ENCODE measurements at places on chromosomes 13 and 19. TPM values are rescaled to one million over a fixed set of nuclear protein-coding genes. Genes with fewer than 3 reads are reported as not detected.

The CBARP gene
- 0.75 TPM for polyA plus RNA-seq

The ZNF155 gene
- polyA plus RNA-seq = 1.5 TPM

The ARHGEF1 gene
- polyA plus RNA-seq = 20.7 TPM

The PGLYRP2 gene
- not detected for polyA plus RNA-seq

The SIGLEC10 gene
- polyA plus RNA-seq = 0.98 TPM

The SELENOV gene
- not detected for polyA plus RNA-seq

The NUDT15 gene
- polyA plus RNA-seq = 14.1 TPM

The SBK3 gene
- 5.4 TPM for polyA plus RNA-seq

GRCh38 chr13:113879017-113879416 is 15.1 kb upstream of the GAS6 start:
- no peak for DNase-seq

GRCh38 chr13:29509999-29510589 is 85.4 kb downstream of the SLC7A1 start:
- DNase-seq = no peak

DNA sequence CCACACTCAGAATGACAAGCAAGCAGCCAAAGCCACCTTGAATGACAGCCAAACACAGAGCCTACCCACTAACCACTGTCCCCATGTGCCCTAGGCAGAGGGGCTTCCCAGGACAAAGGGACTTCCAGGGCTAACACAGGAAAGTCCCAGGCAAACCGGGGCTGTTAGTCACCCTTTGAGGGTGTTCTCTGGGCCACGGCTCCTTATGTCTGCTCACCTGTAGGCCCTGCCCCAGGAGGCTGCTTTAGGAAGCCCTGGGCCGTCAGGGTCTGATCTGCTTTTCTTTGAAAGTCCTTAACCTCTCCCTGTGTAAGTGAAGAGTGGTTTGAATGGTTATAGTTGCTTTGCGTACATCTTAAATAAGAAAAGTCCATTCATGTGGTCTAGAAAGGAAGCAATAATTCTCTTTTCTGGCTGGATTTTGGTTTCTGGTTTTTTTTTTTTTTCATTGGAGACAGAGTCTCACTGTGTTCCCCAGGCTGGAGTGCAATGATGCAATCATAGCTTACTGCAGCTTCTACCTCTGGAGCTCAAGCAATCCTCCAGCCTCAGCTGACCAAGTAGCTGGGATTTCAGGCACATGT is 161.4 kb downstream of the EFNB2 start:
- DNase-seq = no peak

- DNase-seq = peak; percentile 96
These were observed 44.3 kb downstream of the ZNF611 start for GRCh38 chr19:52690369-52691214.

- no peak for DNase-seq
These were observed 54.3 kb upstream of the ZNF254 start for GRCh38 chr19:24032651-24033050.

DNA sequence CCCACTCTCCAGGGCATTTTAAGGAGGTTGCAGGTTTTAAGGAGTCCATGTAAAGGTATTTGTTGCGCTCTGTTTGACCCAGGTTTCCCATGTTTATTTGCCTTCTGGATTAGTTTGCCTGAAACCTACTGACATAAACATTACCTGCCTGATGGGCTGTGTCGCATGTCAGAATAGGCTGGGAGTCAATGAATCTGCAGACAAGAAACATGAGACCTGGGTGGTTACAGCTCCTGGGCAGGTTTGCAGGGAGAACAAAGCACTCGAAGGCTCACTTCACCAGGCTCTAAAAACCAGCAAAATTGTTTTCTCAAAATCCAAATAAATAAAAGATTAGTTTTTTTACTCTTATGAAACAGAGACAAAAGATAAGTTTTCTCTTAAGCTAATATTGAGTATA is 114.4 kb upstream of the SERTM1 start:
- no peak for DNase-seq

GRCh38 chr19:18850471-18851375 is 19.0 kb downstream of the UPF1 start:
- no peak for DNase-seq

- DNase-seq = no peak
These were observed 177.0 kb upstream of the IRS2 start for GRCh38 chr13:109963384-109963783.

DNA sequence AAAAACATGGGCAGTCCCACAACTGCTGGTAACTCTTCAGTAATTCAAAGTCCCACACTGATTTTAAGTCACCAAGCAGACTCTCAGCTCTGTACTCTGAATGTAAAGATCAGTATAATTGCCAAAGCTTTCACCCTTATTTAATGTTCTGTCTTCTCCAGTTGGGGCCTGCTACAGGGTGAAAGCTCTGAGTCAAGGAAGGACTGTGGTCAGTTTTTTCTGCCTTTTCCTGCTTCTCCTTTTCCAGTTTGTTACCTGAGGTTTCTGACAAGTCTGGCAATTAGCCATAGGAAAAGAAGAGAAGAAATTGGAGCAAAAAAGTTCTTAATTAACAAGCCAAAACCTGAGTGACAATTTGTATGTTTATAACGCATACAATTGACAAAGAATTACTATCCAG is 279.3 kb downstream of the RBM26 start:
- DNase-seq = no peak

DNA sequence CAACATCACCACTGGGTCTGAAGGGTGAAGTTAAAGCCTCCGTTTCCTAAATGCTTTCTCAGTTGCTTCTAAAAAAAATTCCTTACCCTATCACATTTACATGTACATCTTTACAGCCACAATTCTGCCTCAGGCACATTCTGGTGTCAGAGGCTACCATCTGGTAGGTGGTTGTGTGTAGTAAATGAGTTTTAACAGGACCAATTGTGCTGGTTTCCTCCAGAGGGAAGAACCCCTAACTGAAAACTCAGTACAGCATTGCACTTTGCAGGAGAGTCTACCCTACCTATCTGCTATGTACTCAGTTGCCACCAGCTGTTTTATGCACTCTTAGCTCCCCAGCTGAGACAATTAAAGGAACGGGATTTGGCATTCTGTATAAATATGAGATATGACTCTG is 1576.5 kb downstream of the PCDH9 start:
- DNase-seq = no peak

DNA sequence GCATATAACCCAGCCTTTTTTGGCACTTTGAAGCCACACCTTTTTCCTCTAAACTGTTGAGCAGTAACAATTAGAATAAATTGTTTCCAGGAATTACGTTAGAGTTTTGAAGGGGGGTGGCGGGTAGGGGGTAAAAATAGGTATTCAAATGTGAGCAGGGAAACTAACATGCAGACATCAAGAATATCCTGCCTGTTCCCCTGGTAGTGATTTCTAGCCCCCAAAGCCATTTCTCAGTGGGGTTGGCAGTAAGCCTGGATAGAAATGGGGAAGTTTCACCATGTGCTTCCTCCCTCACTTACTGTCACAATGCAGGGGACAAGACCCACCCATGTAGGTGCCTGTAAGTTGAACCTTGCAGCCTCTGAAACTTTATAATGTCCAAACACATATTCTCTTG is 3.8 kb downstream of the DOCK9 start:
- DNase-seq = no peak

DNA sequence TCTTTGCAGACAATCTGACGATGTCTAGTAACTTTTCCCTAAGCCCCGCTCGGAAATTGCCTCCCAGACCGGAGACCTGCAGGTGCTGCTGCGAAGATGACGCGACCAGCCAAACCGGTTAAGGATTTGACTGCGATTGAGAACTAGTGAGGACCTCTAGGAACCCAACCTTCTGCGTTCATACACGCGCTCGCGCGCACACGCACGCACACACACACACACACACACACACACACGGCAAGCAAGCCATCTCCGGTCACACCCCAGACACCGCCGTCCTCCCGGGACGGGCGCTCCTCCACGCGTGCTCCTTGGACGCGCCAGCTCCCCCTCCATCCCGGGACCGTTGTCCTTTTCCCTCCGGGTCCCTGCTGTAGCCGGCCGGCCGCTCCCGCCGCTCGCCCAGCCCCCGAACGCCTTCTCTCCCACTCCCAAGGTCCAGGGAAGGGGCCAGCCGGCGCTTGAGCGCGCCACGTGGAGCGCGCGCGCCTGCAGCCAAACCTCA is 1.2 kb downstream of the TBC1D4 start:
- DNase-seq = peak; percentile 86

DNA sequence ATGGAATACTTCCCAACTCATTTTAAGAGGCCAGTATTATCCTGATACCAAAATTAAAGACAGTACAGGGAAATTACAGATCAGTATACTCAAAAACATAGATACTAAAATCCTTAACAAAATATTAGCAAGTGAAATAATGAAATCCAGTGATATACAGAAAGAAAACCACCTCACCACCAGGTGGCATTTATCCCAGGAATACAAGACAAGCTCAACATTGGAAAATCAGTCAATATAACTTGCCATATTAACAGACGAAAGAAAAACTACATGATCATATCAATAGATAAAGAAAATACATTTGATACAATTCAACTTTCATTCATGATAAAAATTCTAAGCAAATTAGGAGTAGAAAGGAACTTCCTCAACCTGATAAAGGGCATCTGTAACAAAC is 6.7 kb upstream of the GNA15 start:
- no peak for DNase-seq

- no peak for DNase-seq
These were observed 25.2 kb downstream of the ZNF383 start for GRCh38 chr19:37243206-37243632.
